AG08395 (cell line): ENCODE measurements at places on chromosomes 1 and 21.

- DNase-seq: peak; percentile 58
Observed at GRCh38 chr1:183633676-183634343, 1.8 kb downstream of the ARPC5 start.

DNA sequence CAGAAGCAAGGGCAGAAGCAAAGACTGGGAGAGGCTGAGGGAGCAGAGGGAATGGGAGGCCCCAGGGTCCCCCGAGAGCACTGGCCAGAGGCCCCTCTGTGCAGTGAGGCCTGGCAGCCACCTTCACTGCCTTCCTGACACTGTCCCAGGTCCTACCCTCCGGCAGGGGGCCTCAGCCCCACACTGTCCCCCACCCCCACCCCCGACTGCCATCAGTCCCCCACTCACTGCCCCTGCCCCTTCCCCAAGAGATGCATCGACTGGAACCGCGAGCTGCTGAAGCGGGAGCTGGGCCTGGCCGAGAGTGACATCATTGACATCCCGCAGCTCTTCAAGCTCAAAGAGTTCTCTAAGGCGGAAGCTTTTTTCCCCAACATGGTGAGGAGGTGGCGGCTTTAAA, 13.0 kb upstream of the PADI6 start:
- no peak for DNase-seq

DNA sequence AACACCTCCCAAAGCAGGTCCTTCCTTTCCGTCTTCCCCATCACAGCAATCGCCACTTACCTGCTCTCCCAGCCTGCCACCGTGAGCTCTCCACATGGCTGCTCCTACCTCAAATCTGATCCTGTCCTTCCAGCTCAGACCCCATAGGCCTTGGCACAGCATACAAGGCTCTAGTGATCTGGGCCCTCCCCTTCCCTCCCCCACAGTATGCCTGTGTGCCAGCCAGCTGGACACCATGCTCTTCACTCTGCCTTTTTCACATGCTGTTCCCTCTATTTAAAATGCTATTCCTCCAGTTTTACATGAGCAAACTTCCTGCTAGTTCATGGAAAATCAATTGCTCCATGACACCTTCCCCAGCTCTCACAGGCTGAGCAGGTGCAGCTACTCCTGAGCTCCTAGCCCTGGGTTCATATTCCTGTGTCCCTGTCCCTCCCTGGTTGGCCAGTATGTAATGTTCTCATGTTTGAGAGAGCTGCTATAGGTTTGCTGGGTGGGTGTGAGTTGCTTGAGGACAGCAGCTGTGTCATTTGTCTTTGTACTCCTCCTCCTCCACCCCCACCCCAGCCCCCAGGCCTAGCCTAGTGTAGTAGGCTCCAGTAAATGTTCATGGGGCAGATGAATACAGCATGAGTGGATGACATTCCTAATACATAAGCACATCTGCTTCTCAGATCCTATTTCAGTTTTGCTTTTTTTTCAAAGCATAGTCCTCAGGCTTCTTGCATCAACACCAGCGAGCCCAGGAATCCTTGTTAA, 6.3 kb upstream of the TNNT2 start:
- DNase-seq: peak; percentile 90

GRCh38 chr1:20110679-20111078, 8.7 kb downstream of the PLA2G2D start:
- peak; percentile 27 for DNase-seq

DNA sequence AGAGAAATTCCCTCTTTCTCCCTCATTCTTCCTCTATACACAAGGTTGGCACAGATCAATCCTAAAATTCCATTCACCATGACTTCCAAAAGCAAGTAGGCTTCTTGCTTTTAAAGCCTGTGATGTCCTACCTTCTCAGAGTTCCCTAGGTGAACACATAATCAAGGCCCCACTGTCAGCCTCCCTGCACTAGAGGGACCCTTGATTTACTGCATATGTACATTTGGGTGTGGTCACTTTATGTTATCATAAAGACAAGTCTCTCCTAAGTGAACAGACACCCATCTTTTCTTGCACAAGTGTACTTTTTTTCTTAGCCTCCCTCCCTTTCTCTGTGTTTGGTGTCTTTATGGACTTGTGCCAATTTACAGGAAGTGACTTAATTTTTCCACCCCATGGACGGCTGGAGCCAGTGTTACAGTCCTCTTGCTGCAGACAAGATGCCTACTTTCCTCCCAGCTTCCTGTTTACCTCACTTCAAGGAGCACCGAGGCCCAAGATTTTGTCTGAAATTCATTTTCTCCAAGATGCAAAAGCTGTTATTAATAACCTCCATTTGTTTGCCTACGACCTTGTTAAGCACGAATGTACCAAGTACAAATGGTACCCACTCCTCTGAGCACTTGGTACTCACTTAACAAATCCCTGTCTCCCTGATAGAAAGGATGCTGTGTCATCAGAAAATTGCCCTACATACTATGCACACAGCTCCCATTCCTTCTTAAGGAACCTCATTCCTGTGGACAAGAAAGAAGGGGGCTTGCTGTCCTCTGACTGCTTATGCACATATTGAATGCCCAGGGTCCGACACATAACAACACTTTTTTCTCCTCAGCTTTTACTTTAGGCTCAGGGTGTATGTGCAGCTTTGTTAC, 82.8 kb upstream of the SLC44A3 start:
- no peak for DNase-seq

GRCh38 chr1:206816390-206817287, 44.3 kb upstream of the IL10 start:
- no peak for DNase-seq

DNA sequence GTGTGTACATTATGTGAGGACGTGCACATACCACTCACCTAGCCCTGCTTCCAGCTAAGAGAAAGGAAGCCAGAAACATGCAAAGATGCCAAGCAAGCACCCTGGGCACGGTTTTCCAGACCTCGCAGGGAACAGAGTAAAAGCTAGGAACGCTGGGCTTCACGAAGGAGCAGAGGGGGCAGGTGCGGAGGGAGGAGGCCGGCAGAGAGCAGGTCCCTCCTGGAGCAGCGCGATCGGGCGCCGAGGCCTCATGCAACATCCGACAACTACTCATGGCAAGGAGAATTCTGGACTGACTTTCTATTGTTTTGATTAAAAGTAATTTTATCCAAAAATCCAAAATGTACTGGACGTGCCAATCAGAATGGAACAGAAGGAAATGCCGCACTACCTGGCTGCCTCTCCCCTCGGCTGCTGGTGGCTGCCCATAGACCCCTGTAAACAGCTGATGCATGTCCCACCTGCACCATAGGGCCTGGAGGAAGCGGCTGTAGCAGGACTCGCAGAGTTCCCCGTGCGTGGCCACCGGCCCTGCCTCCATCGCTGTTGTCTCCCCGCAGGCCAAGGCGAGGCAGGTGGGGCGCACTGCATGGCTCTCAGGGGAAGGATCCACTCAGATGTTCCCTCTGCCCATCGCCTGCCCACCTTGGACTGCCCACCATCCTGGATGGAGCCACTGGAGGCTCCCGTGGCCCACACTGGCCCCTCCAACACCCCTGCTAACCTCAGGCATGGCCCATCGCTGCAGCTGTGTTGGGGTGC, 93.5 kb downstream of the WDR4 start:
- no peak for DNase-seq
